Heart right ventricle (tissue), 16 donors: ENCODE measurements at places on chromosomes 2 and 18. TPM values are rescaled to one million over a fixed set of nuclear protein-coding genes. Genes with fewer than 3 reads are reported as not detected.

- no peak for DNase-seq
These were observed 15.5 kb downstream of the MRPS5 start for GRCh38 chr2:95106081-95106480.

DNA sequence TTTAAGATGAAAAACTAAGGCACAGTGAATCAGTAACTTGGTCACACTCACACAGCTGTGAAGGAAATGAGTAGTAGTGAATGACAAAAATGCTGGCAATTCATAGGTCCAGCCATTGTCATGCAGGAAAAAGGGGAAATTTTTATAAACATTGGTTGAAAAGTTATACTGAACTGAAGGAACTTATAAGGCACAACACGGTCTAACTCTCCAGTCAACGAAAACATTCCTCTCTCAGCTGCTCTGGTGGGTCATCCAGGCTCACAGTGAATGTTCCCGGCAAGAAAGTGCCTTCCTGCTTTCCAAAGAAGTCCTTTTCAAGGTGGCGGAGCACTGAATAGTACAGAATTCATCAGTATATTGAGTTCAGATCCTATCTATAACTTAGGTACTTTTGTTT lies 476.1 kb downstream of the DCC start:
- no peak for DNase-seq

Gene BOK
- 3.7 TPM for total RNA-seq

GRCh38 chr18:23981369-23981980 lies 33.1 kb upstream of the TTC39C start:
- DNase-seq, result no peak

GRCh38 chr2:221137385-221137784 lies 434.7 kb downstream of the EPHA4 start:
- DNase-seq, result no peak

- DNase-seq, result no peak
These were observed 86.6 kb downstream of the MARCO start for GRCh38 chr2:119028327-119029174.

GRCh38 chr2:120865656-120866055 lies 130.0 kb downstream of the GLI2 start:
- no peak for DNase-seq

DNA sequence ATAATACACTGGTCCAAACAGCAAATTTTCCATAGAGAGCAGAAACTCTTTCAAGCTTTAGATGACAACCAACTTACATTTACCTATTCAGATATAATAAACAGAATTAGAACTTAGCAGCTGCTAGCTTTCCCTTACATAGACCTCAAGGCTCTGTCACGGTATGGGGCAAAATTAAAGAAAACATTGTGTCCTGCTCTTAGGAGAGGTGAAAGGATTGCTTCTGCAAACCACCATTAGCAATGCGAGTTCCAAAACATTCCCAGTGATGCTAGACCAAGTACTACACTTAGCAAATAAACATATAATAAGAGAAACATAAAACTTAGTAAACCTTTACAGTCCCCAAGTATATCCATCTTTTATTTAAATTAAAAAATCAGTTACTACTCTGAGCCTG lies 183.3 kb downstream of the CAMKMT start:
- no peak for DNase-seq

DNA sequence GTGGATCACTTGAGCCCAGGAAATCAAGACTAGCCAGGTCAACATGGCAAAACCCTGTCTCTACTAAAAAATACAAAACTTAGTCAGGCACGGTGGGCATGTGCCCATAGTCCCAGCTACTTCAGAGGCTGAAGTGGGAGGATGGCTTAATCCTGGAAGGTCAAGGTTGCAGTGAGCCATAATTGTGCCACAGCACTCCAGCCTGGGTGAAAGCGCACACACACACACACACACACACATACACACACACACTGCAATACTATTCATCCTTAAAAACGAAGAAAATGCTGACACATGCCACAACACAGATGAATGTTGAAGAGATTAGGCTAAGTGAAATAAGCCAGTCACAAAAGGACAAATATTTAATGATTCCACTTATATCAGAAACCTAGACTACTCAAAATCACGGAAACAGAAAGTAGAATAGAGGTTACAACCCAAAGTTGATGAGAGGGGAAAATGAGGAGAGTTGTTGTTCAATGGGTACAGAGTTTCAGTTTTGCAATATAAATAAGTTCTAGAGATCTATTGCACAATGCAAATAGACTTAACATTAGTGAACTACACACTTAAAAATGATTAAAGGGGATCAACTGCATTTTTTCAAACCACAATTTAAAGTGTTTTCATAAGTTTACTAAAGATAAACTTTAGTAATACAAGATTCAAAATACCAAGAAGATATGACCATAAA lies 114.5 kb downstream of the USP34 start:
- no peak for DNase-seq

Gene LHCGR
- not detected for total RNA-seq

DNA sequence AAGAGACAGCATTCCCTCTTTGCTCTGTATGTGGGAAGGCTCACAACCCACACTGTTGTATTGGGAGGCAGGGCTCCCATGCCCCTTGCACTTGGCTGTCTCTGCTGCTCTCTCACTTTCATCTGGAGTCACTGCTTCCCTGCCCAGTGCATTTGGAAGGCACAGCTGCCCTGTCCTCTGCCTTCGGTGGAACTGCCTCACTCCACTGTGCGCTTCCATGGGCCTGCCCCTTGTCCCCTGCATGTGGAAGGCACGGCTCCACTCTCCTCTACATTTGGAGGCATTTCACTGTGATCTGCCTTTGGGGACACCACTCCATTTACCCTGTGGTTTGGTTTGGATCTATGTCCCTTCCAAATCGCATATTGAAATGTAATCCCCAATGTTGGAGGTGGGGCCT lies 9.1 kb upstream of the PROM2 start:
- no peak for DNase-seq

Gene PMAIP1
- total RNA-seq, result 1.8 TPM

DNA sequence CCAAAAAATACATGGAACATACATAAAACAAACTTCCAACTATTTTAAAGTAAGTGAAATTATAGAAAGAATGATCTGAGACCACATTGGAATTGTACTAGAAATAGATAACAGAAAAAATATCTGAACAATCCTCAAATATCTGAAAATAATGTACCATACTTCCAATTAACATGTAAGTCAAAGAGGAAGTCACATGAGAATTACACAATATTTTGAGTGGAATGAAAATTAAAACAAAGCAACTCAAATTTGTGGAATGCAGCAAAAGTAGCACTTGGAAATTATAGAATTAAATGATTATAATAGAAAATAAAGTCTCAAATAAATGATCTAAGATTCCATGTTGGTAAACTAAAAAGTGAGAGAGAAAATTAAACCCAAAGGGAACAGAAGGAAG lies 38.3 kb upstream of the CTIF start:
- DNase-seq, result no peak

DNA sequence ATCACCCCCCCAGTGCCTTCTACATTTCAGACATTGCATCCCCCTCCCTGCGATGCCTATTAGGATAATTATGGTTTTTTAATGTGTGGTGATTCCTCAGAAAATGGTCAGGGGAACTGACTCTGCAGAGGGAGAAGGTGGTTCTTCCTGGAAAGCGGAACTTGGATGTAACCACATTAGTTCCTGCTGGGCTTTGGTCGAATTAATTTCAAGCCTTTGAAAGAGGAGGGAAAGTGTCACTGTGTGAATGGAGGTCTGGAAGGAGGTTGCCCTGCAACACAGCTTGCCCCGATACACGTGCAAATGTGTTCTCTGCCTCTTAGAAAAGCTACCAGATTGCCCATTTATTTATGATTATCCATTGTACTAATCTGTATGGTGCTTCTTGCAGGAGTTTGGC lies 63.2 kb upstream of the TPO start:
- no peak for DNase-seq

- no peak for DNase-seq
These were observed 33.4 kb upstream of the PPP4R1 start for GRCh38 chr18:9647496-9648323.

- DNase-seq, result no peak
These were observed 7.5 kb downstream of the PUM2 start for GRCh38 chr2:20343128-20343527.

- no peak for DNase-seq
These were observed 426.0 kb downstream of the TGIF1 start for GRCh38 chr18:3875961-3876360.

Gene TOGARAM2
- 15.0 TPM for total RNA-seq

DNA sequence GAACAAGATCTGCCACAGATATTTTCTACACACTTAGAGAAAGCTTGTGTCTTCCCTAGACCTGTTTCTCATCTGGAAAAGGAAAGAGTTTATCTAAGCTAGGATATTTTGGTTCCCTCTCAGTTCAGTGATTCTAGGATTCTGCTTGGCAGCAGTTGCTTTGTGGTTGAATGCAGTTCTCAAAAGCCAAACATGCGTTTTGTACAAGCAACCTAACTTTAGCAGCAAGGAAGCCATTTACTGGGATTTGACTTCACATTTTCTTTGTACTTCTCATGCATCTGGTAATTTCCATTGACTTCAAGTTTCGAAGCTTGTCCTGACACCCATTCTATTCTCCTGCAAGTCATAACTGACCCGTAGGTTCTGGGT lies 33.3 kb downstream of the VSNL1 start:
- DNase-seq, result no peak

- no peak for DNase-seq
These were observed 68.4 kb downstream of the COL5A2 start for GRCh38 chr2:189111063-189111715.

GRCh38 chr2:43894743-43895142 lies 56.0 kb downstream of the ABCG8 start:
- DNase-seq, result no peak

GRCh38 chr2:148255929-148256328 lies 235.0 kb downstream of the MBD5 start:
- DNase-seq, result no peak

DNA sequence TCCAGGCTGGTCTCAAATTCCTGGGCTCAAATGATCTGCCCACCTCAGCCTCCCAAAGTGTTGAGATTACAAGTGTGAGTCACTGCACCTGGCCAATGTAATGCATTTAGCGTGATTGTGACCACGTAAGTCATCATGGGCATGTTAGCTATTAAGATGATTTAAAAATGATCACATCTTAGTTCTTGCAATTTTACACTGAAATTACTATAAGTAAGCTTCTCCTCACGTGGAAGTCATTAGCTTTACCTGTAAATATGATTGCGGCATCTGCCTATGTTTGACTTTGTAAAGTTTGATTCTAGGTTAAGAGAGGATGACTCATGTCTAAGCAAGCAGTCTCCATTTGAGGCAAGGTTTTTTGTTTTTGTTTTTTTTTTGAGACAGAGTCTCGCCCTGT lies 85.5 kb downstream of the PMAIP1 start:
- no peak for DNase-seq

Gene GRHL1
- 0.59 TPM for total RNA-seq

Gene RAB10
- 110 TPM for total RNA-seq

GRCh38 chr2:232925821-232926156 lies 55.7 kb downstream of the SNORC start:
- DNase-seq, result no peak

Gene PCARE
- total RNA-seq, result 0.36 TPM

GRCh38 chr18:26479681-26480079 lies 68.7 kb downstream of the KCTD1 start:
- DNase-seq, result no peak

Gene IL18R1
- 1.2 TPM for total RNA-seq

DNA sequence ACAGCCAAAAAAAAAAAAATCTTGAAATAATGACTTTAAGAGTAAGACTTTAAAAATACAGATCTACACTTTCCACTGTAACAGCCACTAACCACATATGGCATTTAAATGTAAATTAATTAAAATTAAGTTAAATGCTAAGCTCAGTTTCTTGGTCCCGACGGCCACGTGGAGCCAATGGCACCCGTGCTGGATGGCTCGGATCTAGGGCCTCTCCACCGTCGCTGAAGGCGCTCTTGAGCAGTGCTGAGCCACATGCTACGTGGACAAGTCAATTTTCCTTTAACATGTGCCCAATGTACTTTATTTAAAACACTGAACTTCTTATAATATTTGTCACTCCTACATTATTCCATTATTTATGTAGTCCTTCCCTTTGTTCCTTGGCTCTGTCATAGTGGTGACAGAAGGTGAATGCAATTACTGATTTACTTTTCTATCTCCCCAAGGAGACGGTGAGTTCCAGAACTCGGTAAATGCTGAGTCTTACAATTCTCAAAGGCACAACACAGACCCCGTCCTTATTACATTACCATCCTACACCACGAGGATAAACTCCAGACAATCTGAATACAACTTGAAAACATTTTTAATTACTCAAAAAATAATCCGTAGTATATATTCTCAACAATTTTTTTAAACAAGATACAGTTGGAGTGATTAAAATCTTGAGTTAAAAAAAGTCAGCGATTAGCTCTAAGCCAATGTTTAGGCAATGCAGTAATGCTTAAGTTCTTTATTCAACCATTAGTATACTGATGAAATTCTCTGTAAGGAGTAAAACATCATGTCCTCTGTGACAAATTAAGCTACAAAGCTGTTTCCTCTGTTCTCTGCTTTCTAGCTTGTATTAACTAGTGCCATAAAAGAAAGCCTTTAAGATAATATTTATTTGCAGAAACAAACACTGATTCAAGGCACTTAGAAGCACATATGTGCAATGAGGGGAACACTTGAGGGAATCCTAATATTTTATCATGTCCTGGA lies 95.1 kb downstream of the AFF3 start:
- no peak for DNase-seq

Gene ZC3H8
- total RNA-seq, result 7.0 TPM

DNA sequence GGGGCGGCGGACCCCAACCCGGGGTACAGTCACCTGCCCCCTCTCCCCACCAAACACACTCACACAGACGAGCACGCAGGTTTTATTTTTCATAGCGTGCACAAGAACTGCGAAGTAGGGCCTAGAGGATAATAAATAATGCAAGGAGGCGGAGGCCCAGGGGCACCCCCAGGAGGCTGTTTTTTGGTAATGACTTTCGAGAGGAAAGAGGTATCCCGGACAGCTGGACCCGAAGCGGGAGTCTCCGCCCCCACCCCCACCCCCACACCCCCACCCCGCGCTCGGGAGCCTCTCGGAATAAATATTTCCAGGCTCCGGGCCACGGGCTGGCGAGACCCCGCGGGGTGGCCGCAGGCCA lies 3.4 kb downstream of the CYP26B1 start:
- DNase-seq, result peak; percentile 70

DNA sequence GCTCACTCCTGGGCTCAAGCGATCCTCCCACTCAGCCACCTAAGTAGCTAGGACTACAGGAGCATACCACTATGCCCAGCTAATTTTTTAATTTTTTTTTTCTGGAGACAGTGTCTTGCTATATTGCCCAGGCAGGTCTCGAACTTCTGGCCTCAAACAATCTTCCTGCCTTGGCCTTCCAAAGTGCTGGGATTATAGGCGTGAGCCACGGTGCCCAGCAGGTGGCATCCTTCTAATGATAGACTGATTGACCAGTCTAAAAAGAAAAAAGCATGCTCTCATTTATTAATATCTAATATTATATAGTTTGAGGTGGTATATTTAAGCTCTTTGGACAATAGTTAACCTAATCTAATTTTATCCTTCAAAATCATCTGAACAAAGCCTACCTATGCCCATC lies 198.6 kb downstream of the CAMKMT start:
- DNase-seq, result peak; percentile 6

Gene SOX11
- 1.5 TPM for total RNA-seq

- no peak for DNase-seq
These were observed 221.9 kb downstream of the TSN start for GRCh38 chr2:121977326-121977725.

Gene LOXHD1
- 0.42 TPM for total RNA-seq

GRCh38 chr2:174184915-174185314 lies 63.4 kb downstream of the OLA1 start:
- no peak for DNase-seq
